CD4-positive, alpha-beta memory T cell (primary cell): ENCODE measurements at places on chromosomes 12 and 14.

DNA sequence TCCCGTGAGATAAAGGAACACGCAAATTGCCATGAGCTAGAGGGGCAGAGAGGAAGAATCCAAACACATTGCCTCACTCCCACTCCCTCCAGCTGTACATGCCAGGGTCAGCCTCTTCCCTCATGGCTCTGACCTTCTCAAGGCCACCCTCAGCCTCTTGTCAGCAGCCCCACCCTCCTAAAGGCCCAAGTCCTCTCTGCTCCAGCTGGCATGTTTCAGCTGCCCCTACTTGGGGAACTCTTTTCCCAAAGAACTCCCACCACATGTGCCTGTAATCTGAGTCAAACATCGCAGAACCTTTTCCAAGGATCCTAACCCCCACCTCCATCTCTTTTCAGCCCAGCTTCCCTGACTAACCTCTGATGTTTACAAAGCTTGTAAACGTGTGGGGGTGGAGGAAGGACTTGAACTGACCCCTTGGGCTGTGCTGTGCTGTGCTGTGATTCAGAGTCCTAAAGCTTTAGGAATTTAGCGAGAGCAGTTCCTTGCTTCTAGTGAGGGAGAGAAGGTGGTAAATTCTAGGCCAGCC is 7.3 kb upstream of the CACNB3 start:
- no peak for DNase-seq

GRCh38 chr12:116264525-116265070 is 12.9 kb downstream of the MED13L start:
- no peak for DNase-seq

- DNase-seq: no peak
Observed at GRCh38 chr14:73602994-73603393, 9.3 kb upstream of the ACOT6 start.

DNA sequence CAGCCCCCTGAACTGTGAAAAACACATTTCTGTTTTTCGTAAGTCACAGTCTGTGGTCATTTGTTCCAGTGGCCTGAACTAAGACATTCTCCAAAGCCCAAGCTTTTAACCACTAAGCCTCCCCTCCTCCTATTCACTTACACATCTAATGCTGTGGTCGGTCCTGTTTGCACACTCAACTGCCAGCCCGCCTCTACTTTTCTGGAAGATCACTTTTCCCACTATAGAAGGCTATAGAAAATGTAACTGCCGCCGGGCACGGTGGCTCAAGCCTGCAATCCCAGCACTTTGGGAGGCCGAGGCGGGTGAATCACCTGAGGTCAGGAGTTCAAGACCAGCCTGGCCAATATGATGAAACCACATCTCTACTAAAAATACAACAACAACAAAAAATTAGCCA is 524.7 kb upstream of the TMEM132C start:
- DNase-seq: no peak

DNA sequence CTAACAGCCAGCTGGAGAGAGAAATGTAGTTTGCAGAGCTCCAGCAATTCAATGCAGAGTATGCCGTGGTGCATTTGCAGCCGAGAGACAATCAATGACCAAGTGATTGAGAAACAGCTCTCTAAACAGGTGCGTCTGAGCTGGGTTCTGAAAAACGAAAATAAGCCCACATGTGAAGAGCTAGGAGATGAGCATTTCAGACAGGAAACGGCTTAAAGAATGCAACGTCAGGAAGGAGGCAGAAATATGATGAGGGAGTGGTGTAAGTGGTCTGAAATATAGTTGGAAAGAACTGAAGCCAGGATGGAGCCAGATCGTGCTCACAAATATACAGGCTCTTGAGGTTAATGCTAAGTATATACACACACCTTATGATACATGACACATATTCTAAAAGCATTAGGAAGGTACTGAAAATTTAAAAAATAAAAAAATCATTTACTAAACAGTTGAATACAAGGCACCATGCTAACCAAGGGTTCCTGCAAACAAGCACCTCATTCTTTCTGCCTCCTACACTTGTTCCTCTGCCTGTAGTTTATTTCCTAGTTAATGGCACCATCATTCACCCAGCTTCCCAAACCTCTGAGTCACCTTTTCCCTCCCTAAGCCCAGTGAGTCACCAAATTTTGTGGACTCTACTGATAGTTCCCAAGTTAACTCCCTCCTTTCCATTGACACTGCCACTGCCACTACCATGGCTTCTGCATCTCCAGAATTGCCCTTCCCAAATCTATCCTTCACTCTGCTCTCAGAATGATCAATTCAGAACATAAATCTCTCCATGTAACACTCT is 2.3 kb upstream of the GARIN2 start:
- no peak for DNase-seq

- DNase-seq: no peak
Observed at GRCh38 chr12:26691234-26691970, 141.6 kb downstream of the ITPR2 start.
